ENCODE measurements at places on chromosomes 7 and 10.
A peak's percentile ranks its signal among the peaks of the same experiment; 100 is the strongest.

GRCh38 chr10:22662733-22663330 lies 51.5 kb downstream of the PIP4K2A start:
- no peak for DNase-seq

- DNase-seq: no peak
These were observed 53.7 kb upstream of the ZNF32 start for GRCh38 chr10:43702213-43702935.

DNA sequence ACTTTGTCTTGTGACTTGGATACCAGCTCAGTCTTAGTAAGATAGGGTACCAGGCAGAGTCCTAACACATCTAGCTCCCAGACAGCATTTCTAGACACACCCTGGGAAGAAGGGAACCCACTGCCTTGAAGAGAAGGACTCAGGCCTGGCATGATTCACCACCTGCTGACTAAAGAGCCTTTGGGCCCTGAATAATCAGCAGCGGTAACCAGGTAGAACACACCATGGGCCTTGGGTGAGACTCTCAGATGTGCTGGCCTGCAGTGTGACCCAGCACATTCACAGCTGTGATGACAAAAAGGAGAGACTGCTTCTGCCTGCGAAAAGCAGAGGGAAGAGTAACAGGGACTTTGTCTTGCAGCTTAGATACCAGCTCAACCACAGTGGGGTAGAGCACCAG lies 10.4 kb upstream of the TNKS2 start:
- DNase-seq: no peak

GRCh38 chr7:106421181-106421762 lies 136.5 kb upstream of the NAMPT start:
- DNase-seq: peak; percentile 11

GRCh38 chr10:90047243-90047729 lies 345.9 kb downstream of the KIF20B start:
- DNase-seq: no peak

- DNase-seq: no peak
These were observed 172.5 kb downstream of the SKAP2 start for GRCh38 chr7:26691886-26692285.

- DNase-seq: no peak
These were observed 9.4 kb upstream of the NRG3 start for GRCh38 chr10:81865581-81865980.

DNA sequence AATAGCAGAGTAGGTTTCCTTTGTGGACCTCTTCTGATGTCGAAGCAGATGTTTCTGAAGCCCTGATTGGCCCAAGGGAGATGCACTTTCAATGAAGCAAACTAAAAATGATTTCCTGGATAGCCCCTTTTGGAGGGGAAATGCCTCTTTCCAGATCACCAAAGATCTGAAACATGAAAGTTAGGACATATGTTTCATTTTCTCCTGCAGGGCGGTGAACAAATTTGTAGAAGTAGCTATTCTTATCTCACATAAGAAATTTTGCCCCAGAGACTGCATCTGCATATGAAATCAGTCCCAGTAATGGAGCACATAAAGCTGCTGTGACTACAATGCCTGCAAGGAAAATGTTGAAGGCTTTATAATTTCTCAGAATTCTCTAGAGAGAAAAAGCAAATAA lies 56.0 kb downstream of the THSD7A start:
- DNase-seq: no peak

- DNase-seq: no peak
These were observed 56.7 kb downstream of the EGFR start for GRCh38 chr7:55075464-55076021.

- no peak for DNase-seq
These were observed 20.7 kb downstream of the CAV1 start for GRCh38 chr7:116545411-116545993.

GRCh38 chr10:69086001-69086509 lies 1.8 kb upstream of the SRGN start:
- no peak for DNase-seq

GRCh38 chr10:119221201-119221600 lies 13.8 kb downstream of the GRK5 start:
- no peak for DNase-seq

DNA sequence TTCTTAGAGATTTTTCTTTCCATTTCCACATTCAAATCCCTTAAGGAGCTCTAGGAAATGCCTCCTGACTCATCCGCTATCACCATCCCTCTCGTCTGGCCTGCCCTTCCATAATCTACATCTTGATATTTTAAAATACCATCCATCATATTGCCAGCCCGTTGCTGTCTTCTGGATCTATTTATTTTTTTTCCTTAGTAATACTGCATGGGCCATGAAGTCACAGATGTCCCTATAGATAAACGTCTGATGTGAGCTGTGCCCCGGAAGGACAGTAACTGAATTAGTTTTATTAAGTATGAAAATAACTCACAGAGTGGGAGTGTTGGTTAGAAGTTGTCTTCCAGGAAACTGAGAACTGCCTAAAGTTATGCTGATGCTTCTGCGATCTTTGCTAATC lies 76.2 kb downstream of the KLF6 start:
- DNase-seq: no peak

DNA sequence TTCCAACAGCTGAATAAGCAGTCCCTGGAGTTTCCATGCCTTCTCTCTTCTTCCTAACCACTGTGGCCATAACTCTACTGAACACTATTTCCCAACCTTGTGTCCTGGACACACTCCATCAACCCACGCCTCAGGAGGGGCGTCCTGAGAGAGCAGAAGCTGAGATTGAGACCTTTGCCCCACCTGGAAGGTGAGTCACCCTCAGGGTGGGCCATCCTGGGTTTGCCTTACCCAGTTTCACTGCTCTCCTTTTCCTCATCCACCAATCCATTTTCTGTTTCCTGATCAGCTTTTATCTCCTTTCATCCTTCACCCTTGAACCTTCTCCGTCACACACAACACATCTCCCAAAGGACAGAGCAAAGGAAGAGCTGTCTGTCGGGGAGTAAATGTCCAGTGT lies 91.4 kb downstream of the TMEM130 start:
- no peak for DNase-seq
